ENCODE measurements at places on chromosomes 3 and 15.

GRCh38 chr3:29610781-29611180 lies 329.9 kb downstream of the RBMS3 start:
- no peak for DNase-seq

DNA sequence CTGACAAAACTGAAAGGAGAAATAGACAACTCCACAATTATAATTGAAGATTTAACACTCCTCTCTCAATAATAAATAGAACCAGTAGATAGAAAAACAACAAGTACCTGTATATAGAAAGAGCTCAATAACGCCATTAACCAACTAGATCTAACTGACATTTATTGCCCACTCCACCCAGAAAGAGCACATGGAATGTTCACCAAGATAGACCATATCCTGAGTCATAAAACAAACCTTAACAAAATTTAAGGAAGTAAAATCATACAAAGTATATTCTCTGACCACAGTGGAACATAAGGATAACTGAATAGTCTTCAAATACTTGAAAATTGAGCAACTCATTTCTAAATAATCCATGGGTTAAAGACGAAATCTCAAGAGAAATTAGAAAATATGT lies 25.1 kb downstream of the KBTBD12 start:
- no peak for DNase-seq

DNA sequence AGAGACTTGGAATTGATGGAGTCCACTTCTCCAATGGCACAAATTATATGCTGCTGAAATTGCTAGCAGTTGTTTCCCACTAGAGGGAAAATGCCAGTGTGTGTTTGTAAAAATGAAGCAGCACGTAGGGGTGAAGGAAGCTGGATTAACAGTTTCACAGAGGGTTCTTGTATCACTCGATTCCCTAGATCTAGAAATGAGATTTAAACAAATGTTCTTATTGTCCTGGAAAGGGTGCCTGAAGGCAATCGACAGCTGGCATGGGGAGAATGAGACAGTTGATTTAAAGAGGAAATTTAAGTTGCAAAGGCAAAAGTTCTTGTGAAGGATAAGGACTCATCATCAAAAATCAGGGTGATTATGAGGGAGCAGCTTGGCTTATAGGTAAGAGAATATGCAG lies 234.8 kb upstream of the ARPP21 start:
- no peak for DNase-seq

DNA sequence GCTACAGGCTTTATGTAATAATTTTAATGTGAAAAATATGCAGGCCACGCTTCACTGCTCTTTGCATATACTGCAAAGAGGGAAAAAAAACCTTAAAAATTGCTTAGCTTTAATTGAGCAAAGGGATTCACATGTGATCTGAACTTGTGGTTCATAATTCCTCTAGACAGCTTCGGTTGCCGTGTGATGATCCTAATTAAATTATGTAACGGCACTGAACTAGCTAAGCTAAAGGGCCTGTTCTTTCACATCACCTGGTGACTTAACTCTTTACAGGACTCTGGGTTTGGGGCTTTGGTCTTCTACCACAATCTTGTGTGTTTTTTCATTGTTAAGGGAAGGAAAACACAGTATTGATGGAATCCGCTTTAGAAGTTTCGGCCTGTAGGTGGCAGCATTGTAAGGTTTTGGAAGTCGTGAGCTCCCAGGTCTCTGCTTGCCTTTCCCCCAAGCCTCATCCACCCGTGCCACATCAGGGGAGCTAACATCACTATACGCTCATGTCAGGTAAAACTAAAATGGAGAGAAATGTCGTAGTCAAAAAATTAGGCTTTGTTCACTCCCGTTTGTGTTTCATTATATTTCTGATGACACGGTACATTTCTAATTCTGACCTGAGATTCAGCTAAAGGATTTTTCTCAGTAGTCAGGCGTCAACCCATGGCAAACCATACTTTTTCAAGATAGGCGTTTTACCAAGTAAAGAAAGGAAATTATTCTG lies 205.6 kb upstream of the DPH6 start:
- peak; percentile 54 for DNase-seq

DNA sequence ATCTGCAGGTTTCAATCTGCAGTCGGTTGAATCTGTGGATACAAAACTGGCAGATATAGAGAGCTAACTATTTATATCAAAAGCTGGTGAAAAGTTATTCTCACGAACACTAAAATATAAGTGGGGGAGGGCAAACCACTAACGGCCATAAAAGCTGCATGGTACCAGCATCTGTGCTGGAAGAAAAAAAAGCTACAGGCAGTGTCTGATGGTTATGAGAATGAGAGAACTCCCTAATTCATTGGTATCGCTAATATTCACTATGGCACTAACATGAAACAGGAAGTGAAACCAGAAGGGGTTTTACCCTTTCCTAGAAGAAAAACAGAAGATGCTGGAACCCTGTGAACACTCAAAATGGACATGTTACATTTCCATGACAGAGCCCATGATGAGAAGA lies 15.9 kb downstream of the CEP70 start:
- no peak for DNase-seq

DNA sequence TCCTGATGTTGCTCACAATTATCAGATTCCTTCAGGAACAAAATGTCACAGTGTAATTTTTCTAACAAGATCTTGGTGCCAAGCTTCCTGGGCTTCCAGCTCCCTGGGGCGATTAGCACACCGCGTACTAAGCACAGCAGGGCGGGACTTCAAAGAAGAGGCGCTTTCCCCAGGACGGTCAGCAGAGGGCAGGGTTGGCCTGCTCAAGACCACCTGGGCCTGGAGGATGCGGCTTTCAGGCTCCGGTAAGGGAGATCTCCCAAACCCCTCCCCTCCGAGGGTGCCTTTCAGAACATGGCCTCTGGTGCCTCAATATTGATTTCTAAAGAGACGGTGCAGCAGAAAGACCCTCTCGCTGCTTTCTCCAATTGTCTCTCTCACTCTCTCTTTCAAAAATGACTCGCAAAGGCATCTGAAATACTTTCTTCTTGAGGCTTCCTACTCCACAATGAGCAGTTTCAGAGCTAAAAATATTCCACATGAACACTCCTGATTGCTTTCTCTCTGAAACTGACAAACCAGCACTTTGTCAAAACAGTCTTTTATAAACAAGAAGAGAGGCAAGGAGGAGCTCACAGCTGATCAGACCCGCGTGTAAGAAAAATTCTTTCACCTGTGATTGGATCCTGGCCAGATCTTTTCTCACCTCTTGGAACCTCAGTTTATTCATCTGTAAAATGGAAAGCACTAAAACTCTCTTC lies 154.0 kb downstream of the ADAMTS9 start:
- peak; percentile 44 for DNase-seq

- peak; percentile 25 for DNase-seq
These were observed 122.2 kb upstream of the DCBLD2 start for GRCh38 chr3:99023590-99024192.

- no peak for DNase-seq
These were observed 176.4 kb downstream of the NFKBIZ start for GRCh38 chr3:102025606-102026270.

DNA sequence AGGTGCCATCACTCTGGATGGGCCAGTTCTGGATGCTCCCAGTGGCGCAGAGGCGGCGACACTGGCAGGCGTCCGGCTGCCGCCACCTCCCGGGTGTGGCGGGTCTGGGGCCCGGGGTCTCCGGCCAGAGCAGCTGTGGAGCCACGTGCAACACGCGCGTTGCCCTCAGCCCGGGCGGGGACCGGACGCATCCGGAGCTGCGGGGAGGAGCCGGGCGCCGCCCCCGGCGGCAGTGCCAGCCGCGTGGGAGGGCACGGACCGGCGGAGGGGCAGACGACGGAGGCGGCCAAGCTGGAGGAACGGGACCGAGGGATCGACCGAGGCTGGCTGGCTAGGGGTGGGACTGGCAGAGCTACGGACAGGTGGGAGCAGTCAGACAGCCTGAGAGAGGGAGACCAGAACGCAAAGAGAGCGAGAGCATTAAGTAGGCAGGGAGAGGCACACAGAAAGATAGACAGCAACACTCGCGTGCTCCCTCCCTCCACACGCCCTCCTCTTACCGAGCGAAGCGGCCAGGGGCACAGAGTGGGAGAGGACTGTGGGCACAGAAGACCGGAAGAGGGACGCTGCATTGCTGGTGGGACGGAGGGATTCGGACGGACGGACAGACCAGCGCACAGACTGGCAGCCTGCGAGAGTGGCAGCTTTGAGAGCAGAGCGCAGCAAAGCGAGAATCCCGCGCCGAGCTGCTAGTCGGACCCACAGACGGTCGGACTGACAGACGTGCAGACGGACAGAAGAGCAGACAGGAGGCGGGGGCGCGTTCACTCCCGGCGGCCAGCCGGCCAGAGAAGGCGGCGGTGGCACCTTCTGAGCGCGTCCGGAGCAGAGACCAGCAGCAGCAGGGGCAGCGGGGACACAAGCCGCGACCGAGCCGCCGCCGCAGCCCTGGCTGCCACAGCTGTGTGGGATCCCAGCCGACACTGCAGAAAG lies at the start of gene ARPP21:
ARPP21 (plus strand) TSS at position 272 of the 933 bp plus-strand sequence. CDS start 42,227 bp downstream, outside the sequence.
- no peak for DNase-seq

DNA sequence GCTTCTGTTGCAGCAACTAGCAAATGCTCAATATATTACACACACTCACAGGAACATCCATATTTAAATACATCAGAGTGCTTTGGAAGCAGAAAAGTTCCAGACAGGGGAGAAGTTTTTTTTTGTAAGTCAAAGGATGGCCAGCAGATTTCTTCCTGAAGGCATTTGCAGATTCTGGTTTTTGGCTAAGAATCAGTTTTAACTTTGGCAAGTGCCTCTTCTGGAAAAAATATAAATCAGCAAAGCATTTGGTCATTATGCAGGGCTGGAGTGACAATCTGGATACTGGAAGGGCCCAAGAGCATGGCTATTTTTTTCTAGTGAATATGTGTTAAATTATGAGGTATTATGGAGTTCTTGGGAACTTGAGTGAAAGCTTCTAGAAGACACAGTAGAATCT lies 495.3 kb upstream of the ARPP21 start:
- no peak for DNase-seq

DNA sequence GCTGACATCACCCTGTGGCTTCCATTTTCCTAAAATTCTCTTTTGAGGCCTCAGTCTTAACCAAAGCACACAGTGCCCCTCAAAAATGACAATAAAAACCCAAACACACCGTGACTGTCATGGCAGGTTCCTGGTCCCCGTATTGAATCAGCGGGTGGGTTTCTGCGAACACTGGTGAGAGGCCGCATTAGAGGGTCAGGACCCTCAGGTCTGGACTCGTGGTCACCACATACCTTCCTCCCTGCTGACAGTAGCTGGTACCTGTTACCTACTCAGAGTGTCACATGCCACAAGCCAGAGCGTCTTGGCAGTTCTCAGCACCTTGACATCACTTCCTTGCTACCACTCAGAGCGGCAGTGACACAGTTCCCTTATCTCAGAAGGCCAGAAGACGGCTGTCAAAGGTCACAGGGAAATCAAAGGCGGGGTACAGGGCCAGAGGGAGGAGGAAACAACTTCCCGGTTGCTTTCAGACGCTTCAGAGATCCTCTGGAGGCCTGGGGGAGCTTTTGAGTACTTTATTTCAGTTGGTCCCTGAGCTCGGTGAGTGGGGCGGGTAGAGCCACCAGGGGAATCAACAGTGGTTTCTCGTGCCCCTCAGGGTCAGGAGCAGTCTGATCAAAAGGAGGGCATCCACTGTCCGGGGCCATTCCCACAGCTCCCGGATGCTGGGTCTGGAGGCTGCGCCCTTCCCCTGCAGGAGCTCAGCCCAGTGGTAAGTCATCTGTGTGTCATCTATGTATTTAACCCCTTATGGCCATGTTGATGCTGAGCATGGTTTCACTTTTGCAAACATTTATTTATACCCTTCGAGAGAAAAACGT lies at the start of the genes CCR5AS and CCRL2:
CCR5AS (minus strand) TSS at position 279 of the 824 bp plus-strand sequence.
CCRL2 (plus strand) TSS at position 472 of the 824 bp plus-strand sequence. CDS start 821 bp downstream, outside the sequence.
- peak; percentile 3 for DNase-seq

- no peak for DNase-seq
These were observed 32.1 kb upstream of the THRB start for GRCh38 chr3:24526640-24527212.

GRCh38 chr3:13762906-13763305 lies 117.0 kb downstream of the WNT7A start:
- DNase-seq: no peak

DNA sequence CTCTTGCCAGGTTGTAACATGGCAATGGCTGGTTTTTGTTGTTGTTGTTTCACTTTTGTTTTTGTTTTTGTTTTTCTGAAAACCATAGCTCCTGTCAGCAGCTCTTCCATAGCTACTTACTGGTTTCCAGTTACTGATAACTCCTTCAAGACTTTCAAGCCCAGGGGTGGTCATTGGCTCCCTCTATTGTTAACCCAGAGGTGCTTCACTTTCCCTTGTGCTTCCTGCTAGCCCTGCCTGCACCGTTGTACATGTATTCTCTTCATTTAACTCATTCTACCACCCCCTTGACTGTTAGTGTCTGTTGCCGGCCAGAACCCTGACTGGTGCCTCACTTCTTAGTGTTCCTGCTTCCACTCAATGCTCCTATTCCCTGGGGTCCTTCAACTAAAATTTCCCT lies 4.2 kb upstream of the TRAT1 start:
- no peak for DNase-seq

- no peak for DNase-seq
These were observed 61.4 kb upstream of the POLG start for GRCh38 chr15:89395996-89396395.

DNA sequence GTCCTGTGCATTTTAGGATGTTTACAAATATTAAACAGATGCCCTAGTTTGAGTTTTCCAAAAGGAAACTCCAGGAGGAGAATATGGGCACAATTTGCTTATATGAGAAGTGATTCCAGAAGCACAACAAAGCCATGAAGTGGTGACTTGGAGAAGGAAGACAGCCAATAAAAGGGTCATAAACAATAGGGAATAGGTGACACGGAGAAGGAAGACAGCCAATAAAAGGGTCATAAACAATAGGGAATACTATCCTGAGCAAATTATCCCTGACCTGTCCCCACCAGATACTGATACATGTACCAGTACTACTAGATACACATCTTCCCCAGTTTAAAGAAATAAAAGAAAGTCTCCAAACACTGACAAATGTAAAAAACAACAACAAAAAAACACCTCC lies 663.6 kb downstream of the GBE1 start:
- DNase-seq: no peak

GRCh38 chr3:15462451-15462850 lies 35.1 kb downstream of the EAF1 start:
- no peak for DNase-seq

GRCh38 chr3:50415816-50416215 lies 56.5 kb upstream of the TMEM115 start:
- no peak for DNase-seq

DNA sequence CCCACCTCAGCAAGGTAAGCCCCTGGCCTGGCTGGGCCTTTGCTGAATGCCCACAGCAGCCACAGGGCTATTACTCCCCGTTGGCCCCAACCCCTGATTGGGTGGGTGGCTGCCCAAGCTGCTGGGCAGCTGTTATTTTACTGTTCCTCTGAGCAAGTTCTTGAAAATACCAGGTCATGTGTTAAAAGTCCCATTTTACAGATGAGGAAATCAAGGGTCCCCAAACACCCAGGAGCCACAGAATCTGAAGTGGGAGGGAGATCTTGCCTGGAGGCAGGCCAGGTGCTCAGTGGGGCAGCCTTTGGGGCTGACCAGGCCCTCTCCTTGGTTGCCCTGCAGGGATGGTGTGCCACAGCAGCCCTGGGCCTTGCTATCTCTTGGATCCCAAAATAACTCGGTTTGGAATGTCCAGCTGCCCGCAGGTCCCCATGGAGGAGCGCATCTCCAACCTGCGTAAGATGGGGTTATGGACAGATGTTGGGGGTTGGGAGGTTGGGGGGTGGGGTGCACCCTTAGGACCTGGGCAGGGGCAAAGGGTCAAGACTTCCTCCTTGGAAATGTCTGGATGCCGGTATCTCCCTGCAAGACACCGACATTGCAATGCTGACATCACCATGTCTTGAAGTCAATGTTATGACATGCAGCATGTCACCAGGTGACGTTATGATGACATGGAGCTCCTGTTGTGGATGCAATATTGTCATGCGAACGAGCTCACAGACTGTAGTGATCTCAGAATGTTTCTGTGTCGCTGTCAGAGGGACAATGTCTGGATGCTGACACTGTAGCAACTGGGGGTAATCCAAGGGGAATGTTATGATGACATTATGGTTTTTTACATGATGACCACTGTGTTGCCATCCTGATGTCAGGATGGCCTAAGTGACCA lies 13.3 kb upstream of the CSPG4 start:
- no peak for DNase-seq
